ENCODE measurements at places on chromosomes 2 and 18.
A peak's percentile ranks its signal among the peaks of the same experiment; 100 is the strongest.

- DNase-seq: no peak
Measured at GRCh38 chr18:14933964-14934363, 186.0 kb downstream of the ANKRD30B start.

DNA sequence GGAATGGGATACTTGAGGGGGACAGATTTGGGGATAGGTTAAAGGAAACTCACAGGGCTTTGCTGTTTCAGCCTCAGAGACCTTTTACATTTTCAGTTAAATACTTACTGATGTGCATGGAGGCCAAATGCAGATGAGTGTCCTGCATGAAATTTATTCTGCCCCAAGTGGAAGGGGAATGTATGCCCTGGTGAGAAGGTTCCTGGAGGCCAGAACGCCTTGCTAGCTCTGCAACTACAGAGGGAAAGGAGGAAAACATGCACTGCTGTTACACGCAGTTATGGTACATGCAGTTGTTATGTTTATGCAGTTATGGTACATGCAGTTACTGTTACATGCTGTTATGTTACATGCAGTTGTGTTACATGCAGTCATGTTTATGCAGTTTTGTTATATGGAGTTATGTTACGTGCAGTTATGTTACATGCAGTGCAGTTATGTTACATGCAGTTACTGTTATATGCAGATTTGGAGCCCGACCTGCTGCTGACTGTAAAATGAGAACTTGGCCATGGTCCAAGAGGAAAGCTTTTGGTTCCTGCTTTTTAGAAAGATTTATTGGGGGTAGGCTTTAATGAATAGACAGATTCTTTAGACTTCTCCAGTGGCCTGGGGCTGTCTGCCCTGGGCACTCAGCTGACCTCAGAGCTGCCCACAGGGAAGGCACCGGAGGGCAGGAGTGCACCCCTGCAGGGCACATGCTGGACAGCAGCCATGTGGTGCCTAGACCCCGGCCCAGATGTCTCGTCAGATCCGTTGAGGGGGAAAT is 84.1 kb downstream of the LDLRAD4 start:
- peak; percentile 81 for DNase-seq

GRCh38 chr2:219272356-219272755 is 6.8 kb upstream of the DNAJB2 start:
- DNase-seq: no peak

DNA sequence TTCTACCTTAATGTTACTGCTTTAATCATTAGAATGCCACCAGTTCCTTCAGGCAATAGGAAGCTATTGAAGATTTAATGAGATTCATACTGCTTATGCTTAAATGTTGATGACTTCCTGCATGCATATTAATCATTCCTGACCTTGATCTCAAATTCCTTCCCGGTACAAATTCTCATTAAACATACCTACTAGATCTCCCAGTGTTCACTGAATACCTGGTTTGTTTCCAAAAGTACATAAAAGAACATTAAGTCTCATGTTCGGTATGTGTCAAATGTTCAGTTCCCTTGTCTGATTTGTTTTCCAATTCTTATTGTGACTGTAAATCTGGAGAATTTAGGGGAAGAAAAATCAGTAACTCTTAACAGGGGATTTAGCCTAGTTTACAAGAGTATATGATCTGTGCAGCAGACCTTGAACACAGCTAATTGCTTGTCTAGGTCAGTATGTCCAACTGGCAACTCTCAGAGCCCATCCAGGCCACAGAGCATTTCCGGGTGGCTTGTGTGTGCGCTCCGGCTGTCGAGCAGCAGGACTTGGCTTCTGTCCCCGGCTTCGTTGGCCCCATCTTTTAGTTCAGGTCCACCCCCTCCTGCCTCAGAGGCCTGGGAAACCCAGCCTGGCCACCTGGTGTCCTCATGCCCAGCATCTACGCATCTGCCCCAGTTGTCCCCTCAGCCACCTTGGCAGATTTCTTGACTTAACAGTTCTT is 13.1 kb downstream of the METAP1D start:
- DNase-seq: no peak

- DNase-seq: no peak
Measured at GRCh38 chr2:109707281-109708147, 86.6 kb upstream of the RGPD5 start.

DNA sequence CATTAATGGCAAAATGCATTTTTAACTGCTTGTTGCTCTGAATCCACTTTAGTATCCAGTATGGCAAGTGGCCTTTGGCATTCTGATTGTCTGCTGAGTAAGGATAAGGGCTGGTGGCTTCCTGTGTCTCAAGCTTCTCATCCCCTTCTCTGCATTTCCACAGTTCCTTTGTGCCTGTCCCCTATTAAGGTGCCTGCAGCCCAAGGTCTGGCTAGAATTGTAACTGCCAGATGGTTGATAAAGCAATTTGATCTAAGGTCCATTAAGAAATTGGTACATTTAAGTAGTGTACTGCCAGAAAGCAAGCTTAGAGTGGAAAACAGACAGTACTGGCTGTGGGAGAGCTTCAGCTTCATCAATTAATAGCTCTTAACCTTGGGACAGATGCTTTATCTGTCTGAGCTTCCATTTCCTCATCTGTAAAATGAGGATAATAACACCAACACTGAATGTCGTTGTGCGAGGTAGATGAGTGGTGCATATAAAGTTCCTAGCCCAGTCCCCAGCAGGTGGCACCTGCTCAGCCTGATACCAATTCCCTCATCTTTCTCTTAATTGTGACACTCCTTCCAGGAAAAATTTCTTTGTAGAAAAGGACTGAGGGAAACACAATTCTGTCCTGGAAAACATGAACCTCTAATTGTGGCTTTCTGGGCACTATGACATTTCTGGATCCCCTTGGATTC is 570.6 kb upstream of the GCFC2 start:
- no peak for DNase-seq

DNA sequence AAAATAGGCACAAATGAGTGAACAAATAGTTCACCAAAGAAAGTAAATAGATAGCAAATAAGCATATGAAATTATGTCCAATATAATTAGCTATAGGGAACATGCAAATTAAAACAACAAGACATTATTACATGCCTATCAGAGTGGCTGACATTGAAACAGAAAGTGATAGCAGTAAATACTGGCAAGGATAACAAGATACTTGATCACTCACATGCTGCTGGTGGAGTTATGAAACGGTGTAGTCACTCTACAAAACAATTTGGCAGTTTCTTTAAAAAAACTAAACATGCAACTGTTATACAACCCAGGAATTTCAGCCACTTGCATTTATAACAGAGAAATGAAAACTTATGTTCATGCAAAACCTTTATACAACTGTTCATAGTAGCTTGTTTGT is 439.2 kb upstream of the ACVR2A start:
- DNase-seq: no peak

DNA sequence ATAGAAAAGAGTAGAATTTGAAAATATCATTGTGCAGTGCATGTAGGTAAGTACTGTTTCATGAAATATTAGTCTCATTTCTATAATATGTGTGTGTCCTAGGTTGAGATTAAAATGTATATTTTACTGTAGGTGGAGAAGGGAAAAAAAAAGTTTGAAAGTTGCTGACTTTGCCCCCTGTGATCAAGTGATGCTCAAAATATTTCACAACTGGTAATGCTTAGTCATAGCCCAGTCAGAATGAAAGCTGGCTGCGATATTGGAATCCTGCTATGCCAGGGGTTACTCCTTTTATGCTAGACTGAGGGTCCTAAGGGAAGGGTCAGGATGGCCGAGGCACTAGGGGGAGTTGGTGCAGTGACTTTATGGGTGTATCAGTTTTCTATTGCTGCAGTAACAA is 19.5 kb upstream of the CFAP36 start:
- no peak for DNase-seq

DNA sequence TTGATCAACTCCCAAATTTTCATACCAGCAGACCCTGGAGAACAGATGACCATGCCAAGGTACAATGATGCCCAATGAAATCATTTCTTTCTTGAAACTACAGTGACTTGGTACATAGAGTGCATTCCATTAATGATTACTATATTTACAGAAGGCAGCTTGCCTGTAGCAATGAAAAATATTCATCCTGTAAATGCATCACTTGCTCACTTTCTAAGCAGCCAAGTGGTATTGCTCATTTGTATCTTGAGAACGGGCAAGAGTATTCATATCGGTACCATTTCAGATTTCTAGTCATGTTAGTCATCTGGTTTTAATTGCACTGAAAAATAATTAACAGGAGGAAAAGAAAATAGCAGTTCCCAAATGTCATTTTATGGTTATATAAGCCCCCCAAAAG is 59.6 kb downstream of the VIL1 start:
- DNase-seq: no peak

GRCh38 chr2:36831185-36831584 is 134.7 kb downstream of the VIT start:
- no peak for DNase-seq

DNA sequence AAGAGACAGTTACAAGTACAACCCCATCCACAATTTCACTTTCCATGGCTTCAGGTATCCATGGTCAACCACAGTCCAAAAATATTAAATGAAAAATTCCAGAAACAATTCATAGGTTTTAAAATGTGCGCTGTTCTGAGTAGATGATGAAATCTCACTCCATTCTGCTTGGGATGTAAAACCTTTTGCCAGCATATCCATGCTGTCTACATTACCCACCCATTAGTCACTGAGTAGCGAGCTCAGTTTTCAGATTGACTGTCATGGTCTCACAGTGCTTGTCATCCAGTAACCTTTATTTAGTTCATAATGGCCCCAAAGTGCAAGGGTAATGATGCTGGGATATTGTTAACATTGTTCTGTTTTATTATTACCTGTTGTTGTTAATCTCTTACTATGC is 40.5 kb downstream of the SMAD4 start:
- no peak for DNase-seq

- DNase-seq: peak; percentile 43
Measured at GRCh38 chr18:57438743-57439608, 3.8 kb downstream of the ONECUT2 start.

DNA sequence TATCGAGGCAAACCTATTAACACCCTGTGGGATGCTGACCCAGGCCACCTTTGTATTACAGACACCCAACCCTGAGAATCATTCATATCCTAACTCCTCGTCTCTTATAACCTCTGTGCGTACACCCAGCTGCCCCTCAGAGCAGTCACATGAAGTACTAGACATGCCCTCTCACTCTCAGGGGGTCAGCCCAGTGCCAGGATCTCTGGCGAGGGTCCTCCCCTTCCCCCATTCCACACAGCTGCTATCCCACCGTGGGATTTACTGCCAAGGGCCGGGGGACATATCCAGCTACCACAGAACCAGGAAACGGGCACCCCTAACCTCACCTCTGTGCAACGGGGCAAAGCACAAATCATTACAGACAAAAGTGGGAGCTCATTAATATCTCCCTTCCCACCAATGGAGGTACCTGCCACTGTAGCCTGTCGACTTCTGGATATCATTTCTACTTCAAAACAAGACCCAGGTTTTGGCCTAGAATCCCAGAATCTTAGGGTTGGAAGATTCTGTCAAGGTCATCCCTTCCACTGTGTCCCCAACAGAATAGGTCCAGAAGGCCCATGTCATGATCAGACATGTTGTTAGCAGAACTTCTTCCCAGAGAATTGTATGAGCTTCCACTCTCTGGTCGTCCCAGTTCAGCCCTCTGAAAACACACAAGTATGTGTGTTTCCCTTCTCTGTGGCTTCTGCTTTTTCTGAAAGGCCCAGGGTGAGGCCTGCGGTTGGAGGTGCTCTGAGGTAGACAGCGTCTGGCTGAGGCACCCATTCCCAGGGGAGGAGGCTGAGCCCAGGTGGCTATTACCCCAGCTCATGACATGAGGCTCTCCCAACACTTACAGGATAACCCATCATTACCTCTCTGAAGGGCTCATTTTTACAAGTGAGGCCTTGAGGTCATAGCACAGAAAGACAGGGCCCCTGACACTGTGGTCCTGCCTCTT is 1.7 kb downstream of the TMBIM1 start:
- peak; percentile 75 for DNase-seq

DNA sequence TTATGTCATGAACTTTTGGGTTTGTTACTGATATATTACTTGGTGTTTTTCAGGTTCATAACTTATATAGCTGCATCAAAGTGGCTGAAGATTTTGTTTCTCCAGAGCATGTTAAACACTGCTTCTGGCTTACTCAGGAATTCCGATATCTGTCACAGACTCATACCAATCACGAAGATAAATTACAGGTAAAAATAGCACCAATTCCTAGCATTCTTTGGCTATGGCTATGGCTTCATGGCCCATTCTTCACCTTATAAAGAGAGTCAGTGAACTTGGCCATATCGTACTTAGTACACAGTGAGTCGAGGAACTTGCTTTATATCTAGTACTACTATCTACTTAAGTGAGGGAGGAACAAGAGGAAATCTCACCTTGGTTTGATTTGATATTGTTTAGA is 49.9 kb downstream of the KDM3A start:
- no peak for DNase-seq
